ENCODE measurements at places on chromosomes 12 and 14. TPM values are rescaled to one million over a fixed set of nuclear protein-coding genes. Genes with fewer than 3 reads are reported as not detected.

Gene AQP2
- not detected for total RNA-seq

Gene C12orf43
- total RNA-seq, result 11.7 TPM

Gene FAM186B
- 0.18 TPM for total RNA-seq

Gene C14orf132
- 91.6 TPM for total RNA-seq

Gene HOXC4
- total RNA-seq, result not detected

Gene PRB2
- total RNA-seq, result not detected

Gene P2RX2
- total RNA-seq, result not detected

Gene APOF
- total RNA-seq, result not detected

Gene MAP3K9
- total RNA-seq, result 27.7 TPM

Gene PTHLH
- total RNA-seq, result not detected

Gene ABHD12B
- 0.18 TPM for total RNA-seq

Gene PHLDA1
- total RNA-seq, result 20.3 TPM

Gene SPRING1
- total RNA-seq, result 26.4 TPM

Gene ZNF664
- total RNA-seq, result 113 TPM

Gene TSHR
- 1.5 TPM for total RNA-seq

Gene C12orf54
- not detected for total RNA-seq

Gene NTN4
- 10.9 TPM for total RNA-seq

Gene RNASE4
- total RNA-seq, result 2.6 TPM

Gene TAMALIN
- total RNA-seq, result 5.4 TPM

Gene IL26
- not detected for total RNA-seq

Gene MIS18BP1
- 35.7 TPM for total RNA-seq

Gene ITGB7
- not detected for total RNA-seq

Gene CLEC4D
- not detected for total RNA-seq

Gene CCNT1
- 35.2 TPM for total RNA-seq

Gene ZNF10
- 29.8 TPM for total RNA-seq

Gene DCD
- total RNA-seq, result not detected

Gene MIPOL1
- 31.0 TPM for total RNA-seq

Gene NFATC4
- 16.8 TPM for total RNA-seq

Gene G2E3
- 47.9 TPM for total RNA-seq

Gene GYS2
- not detected for total RNA-seq

Gene RAB21
- total RNA-seq, result 15.7 TPM

Gene TMEM263
- total RNA-seq, result 44.4 TPM

Gene OR4E2
- not detected for total RNA-seq

Gene DAO
- not detected for total RNA-seq

Gene TAS2R42
- total RNA-seq, result not detected

Gene CCDC38
- total RNA-seq, result not detected

Gene TTC6
- 2.4 TPM for total RNA-seq

Gene FOXM1
- 6.3 TPM for total RNA-seq

Gene CCDC196
- not detected for total RNA-seq

Gene PRR4
- 8.0 TPM for total RNA-seq

Gene VRTN
- total RNA-seq, result not detected

Gene EIF2S1
- total RNA-seq, result 74.7 TPM

Gene TMEM119
- total RNA-seq, result 1.1 TPM

Gene APOLD1
- total RNA-seq, result 30.2 TPM

Gene PPP1CC
- total RNA-seq, result 129 TPM

Gene HSPA2
- total RNA-seq, result 6.5 TPM

Gene GPR135
- 11.7 TPM for total RNA-seq

Gene ASCL1
- 14.0 TPM for total RNA-seq

Gene LIN7A
- 32.6 TPM for total RNA-seq
